ENCODE measurements at places on chromosomes 7 and 10.

- no peak for DNase-seq
These were observed 65.2 kb downstream of the KLHDC10 start for GRCh38 chr7:130135208-130136205.

GRCh38 chr10:75722609-75723008, 291.2 kb downstream of the LRMDA start:
- no peak for DNase-seq

- peak; percentile 44 for DNase-seq
These were observed 6.7 kb upstream of the SMNDC1 start for GRCh38 chr10:110311357-110311949.

DNA sequence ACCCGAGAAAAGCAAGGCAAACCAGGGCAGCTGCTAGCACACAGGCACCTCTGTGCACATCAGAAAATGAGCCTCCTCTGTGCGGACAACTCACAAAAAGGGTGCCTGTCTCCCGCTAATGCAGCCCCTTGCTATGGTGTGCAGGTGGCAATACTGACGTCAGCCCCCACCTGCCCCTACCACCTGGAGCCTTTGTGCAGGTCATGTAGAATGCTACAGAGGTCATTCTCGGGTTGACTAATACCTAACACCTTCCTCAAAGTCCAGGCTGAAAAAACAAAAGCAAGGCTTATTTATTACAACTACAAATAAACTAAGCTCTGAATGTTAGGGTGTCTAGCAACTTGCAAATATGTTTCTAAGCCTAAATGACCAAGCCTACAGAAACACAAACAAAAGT, 13.9 kb downstream of the PIP4K2A start:
- no peak for DNase-seq

- peak; percentile 28 for DNase-seq
These were observed 463 bp upstream of the UPP1 start for GRCh38 chr7:48088559-48089045.

DNA sequence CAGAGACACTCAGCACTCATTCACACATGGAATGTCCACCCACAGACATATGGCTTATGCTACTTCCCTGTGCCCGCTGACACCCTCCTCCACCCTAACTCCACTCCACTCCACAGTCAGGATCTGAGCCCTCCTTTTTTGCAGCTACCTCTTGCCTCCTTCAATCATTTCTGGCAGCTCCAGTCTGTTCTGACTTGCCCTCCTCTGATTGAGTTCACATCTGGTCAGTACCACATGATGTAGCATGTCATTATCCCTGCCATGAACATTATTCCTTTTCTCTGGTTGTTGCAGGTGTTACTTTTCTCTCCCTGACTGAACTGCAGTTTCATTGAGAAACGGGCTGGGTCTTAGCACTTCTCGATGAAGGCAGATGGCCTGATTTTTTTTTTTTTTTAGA, 130.1 kb upstream of the EGR2 start:
- DNase-seq: no peak

DNA sequence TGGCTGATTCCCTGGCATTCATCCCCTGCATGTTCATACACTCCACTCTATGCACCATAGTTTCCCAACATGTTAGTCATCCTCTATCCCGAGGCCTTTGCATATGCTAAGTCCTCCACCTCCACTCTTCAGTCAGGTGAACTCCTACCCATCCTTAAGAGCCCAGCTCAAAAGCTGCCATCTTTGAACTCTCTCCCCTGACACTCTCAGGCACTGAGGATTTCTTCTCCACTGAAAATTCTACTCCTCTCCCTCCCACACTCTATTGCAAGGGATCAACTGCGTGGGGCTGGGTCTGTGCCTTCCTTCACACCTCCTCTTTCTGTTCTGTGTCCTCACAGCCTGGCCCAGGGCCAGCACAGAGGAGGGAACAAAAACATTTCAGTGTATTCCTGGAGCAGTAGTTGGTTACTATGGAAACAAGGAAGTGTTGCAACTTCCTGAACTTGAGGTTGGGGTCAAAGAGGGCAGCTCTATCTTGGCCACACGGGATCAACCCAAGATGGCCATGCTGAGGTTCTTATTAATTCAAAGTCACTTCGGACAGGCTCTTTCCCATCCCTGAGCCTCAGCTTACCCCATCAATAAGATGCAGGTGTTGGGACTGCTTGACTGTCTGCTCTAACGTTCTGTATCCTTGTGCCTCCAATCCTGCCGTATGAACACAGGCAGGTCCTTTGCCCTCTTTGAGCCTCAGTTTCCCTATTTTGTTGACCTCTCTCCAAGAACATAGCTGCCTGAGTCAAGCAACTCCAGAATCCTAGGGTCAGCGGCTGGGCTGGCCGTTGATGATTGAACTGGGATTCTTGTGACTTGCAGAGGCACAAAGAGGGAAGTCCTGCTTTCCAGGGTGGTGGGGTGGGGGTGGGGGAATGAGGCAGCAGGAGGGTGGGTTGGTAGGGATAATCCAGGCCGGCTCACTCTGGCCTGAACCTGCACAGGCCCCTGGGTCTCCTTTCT, 15.5 kb downstream of the ZMIZ1 start:
- DNase-seq: no peak
